CD4-positive, alpha-beta memory T cell (primary cell): ENCODE measurements at places on chromosomes 12 and 14.

- no peak for DNase-seq
Observed at GRCh38 chr12:108583991-108584390, 13.9 kb downstream of the TMEM119 start.

DNA sequence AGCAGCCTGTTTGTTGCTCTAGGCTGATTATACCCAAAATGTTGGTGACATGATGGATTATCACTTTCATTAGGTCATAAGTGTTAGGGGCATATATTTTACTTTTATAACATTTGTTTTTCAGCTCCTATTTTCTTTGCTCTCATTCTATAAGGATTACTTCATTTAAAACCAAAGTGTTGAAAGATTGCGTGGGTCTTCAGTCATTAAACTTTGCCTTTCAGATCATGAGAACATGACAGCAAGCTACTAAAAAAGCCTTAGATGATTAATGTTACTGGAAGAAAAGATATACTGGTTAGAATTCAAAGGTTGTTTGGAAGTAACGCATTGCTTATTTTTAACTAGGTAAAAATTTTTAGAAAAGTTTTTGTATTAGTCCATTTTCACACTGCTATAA, 156.8 kb downstream of the ERC1 start:
- DNase-seq = no peak

DNA sequence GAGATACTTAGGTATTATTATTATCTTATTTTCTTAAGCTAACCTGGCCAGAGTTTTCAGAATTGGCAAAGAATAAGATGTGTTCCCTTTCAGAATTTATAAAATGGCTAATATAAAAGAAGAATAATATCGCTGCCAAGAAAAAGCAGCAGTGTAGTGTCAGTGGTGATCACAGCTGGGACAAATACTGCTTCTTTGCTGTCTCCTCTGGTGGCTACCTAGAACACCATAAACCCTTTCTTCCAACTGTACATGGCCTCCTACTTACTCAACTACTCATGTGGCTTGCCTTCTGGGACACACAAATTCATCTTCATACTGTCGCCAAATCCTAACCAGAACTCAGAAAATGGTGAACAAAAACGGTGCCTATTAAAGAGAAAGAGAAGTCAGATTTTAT, 72.7 kb downstream of the MED13L start:
- no peak for DNase-seq

GRCh38 chr14:95440496-95440895, 76.0 kb downstream of the SYNE3 start:
- no peak for DNase-seq
